ENCODE measurements at places on chromosomes 2 and 18.
A peak's percentile ranks its signal among the peaks of the same experiment; 100 is the strongest.

DNA sequence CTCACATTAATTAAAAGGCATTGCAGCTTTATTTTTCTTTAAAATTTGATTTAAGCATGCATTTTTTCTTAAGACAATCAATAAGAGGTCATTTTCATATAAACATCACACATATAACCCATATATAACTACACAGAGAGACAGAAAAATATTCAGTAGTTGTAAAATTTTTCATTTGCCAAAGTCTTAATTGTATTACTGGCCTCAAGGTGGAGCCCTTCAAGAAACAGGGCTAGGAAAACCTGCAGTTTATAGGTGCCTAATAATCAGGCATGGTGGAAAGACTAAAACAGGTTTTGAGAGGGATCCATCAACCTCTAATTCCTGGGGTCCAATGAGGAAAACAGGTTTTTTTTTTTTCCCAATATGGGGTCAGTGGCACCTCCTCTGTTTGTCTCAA is 71.3 kb upstream of the ZNF804A start:
- DNase-seq: peak; percentile 54

GRCh38 chr2:147449323-147449991 is 395.4 kb upstream of the ACVR2A start:
- peak; percentile 38 for DNase-seq

DNA sequence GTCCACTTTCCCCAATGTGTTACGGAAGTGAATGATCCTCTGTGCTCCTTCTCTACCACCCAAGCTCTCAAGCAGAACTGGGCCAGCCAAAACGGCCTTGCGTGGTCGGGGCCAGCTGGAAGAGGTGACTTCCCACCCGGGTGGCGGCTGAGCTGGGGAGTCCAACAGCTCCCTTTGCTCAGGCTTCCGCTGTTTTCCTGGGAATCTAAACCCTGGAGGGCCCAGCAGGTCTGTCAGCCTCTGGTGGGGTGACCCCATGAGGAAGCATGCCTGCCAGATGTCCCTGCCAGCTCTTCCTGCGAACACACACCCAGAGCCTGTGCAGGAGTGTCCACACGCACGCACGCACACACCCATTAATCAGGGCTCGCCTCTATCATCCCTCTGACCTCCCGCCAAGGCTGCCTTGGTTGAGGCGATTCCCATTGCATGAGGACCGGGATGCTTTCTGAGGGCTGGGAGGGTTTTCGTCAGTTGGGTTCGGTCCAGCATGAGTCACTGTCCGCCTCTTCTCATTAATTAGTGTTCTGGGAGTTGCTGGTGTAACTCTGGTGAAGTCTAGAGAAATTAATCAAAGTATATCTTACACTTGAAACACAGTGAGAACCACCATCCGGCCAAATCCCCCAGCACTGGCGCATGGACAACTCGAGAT is 90.6 kb downstream of the TWIST2 start:
- DNase-seq: no peak

DNA sequence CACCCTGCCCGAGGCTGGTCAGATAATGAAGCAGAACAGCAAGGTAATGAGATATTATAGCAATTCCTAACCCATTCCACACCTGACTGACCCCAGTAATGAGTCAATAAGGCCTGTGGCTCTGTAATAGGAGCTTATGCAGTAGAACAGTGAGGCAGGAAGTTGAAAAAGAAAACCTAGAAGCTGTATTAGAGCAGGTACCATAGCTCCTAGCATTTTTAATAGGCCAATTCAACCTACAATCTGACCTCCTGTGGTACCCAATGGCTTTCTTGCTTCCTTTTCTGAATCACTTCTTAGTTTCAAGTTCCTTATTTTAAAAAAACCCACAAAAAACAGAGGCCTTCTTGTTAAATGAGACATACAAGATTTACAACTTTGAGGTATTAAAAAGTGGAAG is 43.6 kb upstream of the MAP2 start:
- DNase-seq: peak; percentile 30

DNA sequence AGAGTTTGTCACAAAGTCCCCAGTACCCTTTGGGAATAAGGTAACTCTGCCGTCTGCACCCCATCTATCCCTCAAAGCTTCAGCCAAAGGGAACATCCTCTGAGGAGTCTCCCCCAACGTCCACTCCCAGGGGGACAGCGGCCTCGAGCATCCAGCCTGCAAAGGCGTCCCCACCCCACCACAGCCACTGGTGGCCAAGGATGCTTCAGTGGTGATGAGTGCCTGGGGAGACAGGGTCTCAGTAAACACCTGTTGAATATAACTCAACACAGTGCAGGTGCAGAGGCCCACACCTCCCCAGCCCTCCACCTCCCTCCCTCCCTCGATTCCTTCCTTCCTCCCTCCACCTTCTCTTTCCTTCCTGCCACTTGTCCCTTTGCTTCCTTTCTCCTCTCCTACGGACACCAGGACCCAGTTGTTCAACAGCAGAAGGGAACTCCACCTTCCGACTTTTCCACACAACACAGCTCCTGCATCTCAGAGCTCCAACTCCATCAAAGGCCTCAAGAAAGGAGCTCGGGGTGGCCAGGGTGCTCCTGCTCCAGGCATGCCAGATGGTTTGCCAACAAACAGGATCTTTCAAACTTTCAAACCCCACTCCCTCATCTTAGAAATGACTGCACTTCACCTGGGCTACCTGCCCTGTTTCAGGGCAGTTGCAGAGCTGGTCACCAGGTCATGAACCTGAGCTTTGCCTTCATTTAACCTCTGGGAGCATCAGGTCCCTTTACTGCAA is 87.8 kb upstream of the SNTG2 start:
- DNase-seq: no peak

DNA sequence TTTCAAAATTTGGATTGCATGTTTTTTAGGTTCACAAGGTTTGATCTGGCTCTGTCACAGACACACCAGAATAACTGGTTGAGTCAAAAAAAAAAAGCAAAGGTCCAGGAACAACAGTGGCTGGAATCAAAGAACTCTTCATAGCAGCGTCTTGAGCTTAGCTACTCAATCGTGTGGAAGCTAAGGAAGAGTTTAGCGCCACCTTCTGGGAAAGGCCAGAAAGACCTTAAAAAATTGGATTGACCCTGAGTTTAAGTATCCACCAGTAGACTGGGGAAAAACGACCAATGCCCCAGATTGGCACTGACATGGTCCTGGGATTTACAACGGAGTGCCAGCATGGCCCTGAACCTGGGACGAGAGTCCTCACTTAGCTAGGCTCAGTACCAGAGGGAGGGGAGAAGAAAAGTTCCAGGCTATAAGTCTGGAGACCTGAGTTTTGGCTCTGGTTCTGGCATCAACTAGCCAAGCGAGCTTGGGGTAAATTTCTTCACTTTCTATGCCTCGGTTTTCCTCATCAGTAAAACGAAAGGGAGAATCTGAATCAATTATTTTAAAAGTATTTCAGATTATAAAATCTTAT is 71.1 kb upstream of the TFCP2L1 start:
- DNase-seq: peak; percentile 90

- no peak for DNase-seq
Observed at GRCh38 chr2:101139495-101139894, 11.7 kb downstream of the TBC1D8 start.

- no peak for DNase-seq
Observed at GRCh38 chr2:158903711-158904405, 64.6 kb upstream of the TANC1 start.

GRCh38 chr2:190571686-190572085 is 37.2 kb upstream of the NEMP2 start:
- no peak for DNase-seq

GRCh38 chr2:149192427-149192826 is 138.0 kb upstream of the LYPD6 start:
- DNase-seq: no peak

DNA sequence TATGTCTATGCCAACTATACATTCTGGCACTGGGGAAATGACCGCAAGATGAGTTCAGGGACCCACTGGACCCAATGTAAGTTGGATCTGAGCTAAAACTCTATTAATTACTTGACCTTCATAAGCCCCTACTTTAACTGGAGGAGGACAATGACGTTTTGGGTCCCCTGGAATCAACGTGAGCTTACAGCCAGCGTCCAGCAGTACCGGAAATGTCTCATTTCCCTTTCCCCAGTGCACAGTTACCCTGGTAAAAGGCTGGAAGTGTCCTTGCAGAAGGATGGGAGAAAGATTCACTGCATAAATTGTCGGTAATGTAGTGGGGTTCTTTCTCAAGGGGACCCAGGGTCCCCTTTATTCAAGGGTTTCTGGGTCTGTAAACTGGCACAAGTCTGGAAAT is 1297.6 kb upstream of the ACVR2A start:
- no peak for DNase-seq

- no peak for DNase-seq
Observed at GRCh38 chr18:12033643-12034025, 52.3 kb downstream of the IMPA2 start.
